ENCODE measurements at places on chromosomes 1 and 21.

- DNase-seq: no peak
Observed at GRCh38 chr1:159067699-159068621, 8.6 kb downstream of the AIM2 start.

DNA sequence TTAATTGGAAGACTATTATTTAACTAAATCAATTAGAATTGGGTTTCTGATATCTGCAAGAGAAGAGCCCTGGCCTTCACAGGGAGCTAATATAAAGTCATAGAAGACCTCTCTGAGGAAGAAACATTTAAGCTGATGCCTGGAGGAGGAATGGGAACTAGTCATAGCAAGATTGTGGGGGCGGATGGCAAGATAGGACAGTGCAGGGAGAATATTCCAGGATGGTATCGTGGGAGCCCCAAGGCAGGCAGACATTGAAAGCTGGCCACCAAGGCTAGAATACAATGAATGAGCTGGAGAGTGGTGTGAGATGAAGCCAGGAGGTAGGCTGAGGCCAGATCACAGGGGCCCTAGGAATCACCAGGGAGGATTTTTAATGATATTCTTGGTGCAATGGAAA, 20.8 kb upstream of the MYSM1 start:
- peak; percentile 52 for DNase-seq

DNA sequence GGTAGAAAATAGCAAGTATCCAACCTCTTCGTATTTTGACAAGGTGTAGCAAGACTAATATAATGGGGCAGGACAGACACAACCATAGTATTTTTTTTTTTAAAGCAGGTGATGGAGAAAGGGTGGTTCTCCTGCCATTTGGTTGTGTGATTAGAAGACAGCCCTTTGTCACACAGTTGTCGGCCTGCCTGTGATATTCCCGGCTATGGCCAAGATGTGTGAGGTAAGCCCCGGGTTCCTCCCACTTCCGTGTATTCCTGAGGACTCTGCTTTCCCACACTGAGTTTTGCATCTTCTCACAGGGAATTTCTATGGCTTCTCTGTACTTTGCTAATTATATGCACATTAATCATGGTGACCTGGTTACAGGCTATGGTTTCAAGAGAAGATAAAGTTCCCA, 35.9 kb downstream of the ZNF496 start:
- DNase-seq: peak; percentile 17

- peak; percentile 39 for DNase-seq
Observed at GRCh38 chr1:209380420-209380819, 203.1 kb upstream of the CAMK1G start.

DNA sequence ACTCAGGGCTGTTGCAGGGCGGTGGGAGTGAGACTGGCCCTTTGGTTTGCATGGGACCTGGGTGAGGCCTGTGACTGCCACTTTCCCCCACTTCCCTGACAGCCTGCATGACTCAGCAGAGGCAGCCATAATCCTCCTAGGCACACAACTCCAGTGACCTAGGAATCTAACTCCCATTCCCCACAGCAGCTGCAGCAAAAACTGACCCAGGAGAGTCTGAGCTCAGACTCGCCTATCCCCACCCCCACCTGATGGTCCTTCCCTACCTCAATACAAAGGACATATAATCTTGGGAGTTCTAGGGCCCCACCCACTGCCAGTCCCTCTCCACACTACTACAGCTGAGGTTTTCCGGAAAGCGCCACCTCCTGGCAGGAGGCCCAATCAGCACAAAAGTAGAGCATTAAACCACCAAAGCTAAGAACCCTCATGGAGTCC, 26.7 kb downstream of the NDC1 start:
- DNase-seq: no peak

GRCh38 chr1:59150577-59151386, 146.1 kb upstream of the FGGY start:
- DNase-seq: peak; percentile 100

DNA sequence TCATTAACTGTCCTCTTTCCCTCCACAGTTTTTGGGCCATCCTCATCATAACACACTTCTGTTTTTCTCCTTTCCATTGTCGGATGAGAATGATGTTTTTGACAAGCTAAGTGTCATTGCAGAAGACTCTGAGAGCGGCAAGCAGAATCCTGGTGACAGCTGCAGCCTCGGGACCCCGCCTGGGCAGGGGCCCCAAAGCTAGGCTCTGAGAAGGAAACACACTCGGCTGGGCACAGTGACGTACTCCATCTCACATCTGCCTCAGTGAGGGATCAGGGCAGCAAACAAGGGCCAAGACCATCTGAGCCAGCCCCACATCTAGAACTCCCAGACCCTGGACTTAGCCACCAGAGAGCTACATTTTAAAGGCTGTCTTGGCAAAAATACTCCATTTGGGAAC, 28.6 kb upstream of the IFNAR1 start:
- DNase-seq: no peak

DNA sequence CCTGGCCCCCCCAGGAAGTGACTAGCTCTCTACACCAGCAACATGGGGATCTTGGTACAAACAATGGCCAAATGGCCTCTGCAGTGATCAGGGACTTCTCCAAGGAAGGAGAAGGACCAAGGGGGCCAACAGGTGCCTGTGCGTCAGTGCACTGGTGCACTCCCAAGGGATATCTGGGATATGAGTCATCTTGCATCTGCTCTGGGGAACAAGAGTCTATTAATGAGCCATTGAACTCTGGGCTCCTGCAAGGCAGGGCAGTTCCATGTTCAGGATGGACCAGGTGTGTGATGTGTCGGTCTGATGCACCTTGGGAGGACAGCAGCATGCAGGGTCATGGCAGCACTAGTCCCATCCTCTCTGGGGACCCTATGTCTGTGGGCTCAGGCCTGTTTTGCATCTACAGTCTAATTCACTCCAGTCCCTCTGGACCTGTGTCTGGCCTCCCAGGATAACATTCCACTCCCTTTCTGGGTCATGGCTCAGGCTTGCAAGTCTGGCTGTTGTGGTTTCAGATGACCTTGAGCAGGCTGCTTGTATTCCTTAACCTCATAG, 125.3 kb downstream of the TRABD2B start:
- no peak for DNase-seq

GRCh38 chr1:200108659-200109058, 81.1 kb downstream of the NR5A2 start:
- DNase-seq: no peak

- peak; percentile 81 for DNase-seq
Observed at GRCh38 chr21:45299864-45300785, 12.4 kb upstream of the POFUT2 start.

- DNase-seq: no peak
Observed at GRCh38 chr1:29933067-29933466, 696.7 kb downstream of the PTPRU start.

DNA sequence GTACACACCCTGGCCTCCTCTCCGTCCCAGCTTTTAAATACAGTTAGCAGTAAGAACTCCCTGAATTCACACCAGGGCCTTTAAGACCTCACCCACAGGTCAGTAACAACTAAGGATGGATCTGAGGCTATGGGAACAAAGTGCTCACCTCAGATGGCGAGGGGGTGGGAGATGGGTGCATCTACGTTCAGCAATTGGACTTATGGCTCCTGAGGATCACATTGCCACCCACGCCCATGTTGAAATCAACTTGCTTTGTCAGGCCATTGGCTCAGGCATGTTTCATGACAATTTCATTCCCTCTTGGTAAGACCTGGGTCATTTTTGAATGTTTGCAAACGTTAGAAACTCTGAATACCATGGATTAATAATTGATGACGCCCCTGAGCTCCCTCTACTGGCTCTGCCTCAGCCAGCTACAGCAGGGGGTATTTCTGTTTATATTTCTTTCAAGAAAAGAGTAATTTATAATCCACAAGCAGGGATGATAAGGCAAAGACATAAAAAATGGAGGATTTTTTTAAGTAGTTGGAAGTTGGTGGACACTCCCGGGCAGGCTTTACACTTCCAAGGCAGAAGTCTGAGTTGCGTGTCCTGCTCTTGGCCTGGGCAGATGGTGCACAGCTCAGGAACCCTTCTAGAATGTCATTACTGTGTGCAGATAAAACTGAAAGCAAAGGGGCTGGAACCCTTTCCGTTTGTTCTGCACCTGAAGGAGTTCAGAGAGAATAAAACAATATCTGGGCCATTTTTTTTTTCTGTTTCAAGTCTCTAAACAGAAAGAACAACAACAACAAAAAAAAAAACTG, 13.7 kb upstream of the LBR start:
- DNase-seq: no peak

DNA sequence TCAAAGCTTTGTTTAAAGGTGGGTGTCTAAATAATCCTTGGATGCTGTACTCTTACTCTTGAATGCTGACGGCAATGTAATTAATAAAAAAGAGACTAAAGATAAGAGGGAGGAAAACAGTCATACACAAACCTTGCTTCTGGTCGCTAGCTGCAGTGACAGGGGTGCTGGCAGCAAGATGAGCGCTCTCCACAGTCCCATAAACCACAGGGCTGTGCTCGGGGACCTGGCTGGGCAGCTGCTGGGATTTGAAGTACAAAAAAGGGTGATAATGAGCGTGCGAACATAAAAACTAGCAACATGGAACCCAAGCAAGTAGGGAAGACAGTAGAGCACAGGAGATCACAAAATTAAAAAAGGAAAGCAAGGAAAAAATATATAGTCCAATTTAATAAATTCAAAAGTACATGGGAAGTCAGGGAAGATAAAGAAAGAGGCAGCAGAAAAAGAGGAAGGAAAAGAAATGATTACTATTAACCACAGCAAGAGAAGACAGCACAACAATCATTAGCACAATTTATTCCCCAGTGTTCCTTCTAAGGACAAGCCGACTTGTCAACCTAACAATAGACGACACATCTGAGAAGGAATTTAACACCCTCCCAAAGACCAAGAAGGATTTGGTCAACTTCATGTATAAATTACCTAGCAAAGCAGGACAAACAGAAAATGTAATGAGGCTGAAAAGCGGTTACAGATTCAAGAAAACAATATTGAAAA, 162.9 kb upstream of the HP1BP3 start:
- DNase-seq: no peak

DNA sequence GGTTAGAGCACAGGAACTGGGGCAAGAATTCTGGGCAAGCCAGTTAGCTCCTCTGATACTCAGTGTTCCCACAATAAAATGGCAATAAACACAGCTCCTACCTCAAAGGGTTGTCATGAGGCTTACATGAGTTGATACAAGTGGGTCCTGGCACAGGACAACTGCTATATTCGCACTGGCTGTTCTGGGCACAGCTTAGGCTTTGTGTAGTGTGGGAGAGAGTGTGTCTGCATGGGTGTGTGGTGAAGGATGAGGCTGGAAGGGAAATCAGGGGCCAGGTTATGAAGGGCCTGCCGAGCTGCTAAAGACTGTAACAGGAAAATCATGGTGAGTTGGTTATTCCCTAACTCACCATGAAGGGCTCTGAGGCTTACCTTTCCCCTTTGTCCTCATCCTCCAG, 18.7 kb downstream of the ETV3 start:
- no peak for DNase-seq

GRCh38 chr1:41616563-41616962, 132.1 kb upstream of the EDN2 start:
- DNase-seq: no peak

GRCh38 chr21:16821588-16821987, 691.3 kb upstream of the CXADR start:
- DNase-seq: no peak

DNA sequence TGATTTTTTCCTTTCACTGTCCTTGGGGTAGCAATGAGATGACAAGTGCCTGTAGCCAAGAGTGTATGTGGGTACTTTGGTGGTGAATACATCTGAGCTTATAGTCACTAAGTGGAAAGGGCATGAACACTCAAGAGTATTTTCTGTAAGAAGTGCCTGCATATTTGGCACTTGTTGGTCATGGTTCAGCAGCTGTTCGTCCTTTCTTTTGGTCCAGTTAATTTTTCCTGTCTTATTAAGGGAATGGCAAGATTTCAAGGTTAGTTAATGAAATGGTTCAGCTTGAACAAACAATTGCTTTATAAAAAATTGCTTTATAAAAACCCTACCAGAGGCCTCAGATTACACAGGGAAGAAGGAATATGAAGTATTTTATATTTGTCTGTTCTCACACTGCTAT, 48.6 kb upstream of the GPR52 start:
- DNase-seq: no peak

- no peak for DNase-seq
Observed at GRCh38 chr1:231093156-231093922, 53.3 kb upstream of the FAM89A start.

GRCh38 chr1:10510520-10511493, 36.1 kb downstream of the PEX14 start:
- DNase-seq: peak; percentile 94

- no peak for DNase-seq
Observed at GRCh38 chr21:27143476-27143875, 176.6 kb upstream of the ADAMTS5 start.

DNA sequence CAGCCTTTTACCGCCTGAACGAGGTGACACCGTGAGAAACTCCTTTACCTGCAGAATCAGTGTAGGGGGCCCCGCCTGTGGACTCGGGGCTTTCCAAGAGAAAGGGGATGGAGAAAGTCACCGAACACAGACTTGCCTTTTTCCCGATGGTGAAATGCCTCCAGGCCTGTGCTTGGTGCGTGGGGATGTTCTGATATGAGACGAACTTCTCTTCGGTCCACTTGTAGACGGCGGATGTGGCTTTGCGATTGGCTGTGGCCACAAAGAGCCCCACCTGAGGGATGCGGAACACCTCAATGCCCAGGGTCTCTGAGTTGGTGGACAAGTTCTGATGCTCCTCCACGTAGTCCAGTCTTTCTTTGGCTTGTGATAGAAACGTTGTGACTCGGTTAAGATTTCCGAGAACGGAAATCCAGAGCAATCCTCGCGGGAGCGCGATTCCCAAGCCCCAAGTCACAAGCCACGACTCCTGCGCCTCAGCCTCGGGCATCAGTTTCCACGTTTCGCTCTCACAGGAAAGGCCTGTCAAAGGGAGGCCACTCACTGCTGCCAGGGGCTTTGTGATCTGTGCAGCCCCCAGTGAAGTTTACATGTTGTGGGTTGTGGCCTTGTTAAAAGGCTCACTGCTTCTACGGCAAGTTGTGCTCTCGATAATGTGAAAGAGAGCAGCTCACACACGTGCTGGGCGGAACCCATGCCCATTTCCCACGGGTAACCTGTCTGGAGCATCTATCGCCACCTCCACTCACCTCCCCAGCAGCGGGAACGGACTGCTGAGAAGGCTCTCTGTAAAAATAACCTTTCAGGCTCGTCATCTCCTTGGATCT, 12.6 kb downstream of the KRTAP10-1 start:
- no peak for DNase-seq

DNA sequence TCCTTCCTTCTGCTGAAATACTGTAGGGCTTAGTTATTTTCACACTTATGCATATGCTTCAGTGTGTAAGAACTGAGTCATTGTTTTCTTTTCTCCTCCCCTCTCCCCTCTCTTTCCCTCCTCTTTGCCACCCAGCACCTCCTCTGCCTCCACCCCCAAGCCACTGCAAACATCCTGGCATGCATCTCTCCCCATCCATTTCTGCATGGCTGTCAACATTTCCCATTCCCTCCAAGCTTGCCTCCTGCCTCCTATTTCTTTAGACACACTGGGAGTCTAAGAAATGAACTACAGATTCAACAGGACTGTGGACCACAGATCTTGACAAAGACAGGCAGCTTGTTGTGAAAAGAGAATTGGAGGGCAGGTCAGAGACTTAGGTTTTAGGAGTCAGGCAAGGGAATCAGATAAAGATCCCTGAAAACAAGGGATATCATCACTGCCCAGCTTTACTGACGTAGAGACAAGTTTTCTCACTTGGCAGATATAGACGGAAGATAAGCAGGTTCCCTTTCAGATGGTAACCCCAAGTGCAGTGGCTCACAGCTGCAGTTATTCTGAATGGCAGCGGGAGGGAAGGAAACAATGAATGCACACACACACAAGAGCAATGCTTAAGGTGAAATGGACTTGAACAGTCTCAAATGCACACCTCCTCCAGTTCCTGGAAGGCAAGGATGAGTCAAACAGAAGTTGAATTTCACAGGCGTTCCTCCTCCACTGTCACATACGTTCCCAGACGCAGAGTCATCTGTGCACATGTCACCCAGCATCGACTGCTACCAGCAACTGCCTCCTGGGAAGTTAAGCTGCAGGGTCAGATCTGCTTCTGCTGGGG, 56.1 kb downstream of the HIVEP3 start:
- peak; percentile 91 for DNase-seq

Data from IMR-90 (cell line).